ENCODE measurements at places on chromosomes 3 and 15.

GRCh38 chr3:10557250-10557649, 51.9 kb upstream of the ATP2B2 start:
- no peak for DNase-seq

DNA sequence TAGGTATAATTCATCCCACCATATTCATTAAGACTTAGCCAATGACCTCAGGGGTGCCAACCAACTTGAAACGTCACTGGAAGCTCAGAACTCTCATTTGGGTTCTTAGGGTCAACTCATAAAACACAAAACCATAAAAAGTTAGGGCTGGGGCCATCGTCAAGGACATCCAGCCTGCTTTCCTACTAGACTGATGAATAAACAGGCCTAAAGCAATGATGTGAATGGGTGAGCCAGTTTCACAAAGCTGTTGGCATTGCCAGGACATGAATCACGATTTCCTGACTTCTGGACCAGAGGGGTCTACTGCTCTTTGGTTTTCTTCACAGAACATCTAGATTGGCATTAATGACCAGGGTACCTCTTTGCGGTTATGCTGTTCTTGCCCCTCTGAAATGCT, 64.7 kb downstream of the EOMES start:
- DNase-seq = no peak

DNA sequence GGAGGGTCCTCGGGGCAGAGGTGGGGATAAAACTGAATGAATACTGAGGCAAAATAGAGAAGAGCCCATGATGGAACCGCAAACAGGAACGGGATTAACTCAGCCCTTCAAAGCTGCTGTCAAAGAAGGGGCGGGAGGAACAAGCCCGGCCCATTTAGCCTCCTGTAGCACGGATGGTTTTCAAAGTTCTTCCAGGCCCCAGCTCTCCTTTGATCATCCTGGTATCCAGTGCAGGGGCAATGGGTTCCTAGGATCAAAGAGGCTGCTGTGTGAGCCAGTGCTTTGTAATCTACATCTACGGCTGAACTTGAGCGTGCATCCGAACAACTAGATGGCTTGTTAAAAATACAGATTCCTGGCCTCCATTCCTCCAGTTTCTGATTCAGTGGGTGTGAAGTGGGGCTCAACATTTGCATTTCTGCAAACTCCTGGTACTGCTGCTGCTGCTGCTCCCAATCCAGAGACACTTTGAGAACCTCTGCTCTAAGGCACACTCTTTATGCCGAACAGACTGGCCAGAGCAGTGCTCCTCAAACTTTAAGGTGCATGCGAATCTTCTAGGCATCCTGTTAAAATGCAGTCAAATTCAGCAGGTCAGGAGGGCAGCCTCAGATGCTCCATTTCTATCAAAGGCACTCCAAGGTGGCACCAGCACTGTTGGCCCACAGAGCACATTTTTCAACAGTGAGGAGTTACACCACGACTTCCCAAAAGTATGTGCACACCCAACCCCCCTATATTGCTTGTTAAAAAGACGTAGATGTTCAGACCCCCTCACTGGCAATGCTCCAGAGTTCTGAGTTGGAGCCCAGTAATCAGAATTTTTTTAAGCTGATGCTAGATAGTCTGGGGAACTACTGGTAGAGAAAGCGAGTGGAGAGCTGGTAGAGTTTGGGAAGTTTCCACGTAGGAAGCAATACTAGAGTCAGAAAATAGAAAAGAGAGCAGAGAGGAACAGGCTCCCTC, 5.6 kb downstream of the GALNT15 start:
- no peak for DNase-seq

GRCh38 chr3:47877719-47878118, 74.8 kb downstream of the DHX30 start:
- no peak for DNase-seq

DNA sequence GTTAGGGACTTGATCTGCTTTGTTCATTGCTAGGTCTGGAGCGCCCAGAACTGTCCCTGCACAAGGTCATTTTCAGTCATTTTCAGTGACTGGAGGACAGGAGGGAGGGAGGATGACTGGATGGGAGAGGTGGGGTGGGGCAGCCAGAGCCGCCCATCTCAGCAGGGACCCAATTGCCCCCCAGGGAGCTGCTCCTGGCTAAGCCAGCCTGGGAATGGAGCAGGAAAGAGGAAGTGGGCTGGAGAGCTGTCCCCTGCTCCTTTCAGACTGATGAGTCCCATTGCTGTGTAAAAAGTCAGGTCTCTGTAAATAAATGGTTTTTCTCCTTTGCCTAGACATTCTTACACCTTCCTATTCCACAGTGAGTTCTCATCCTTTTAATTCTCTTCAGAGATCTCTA, 98.4 kb upstream of the RAD18 start:
- no peak for DNase-seq

GRCh38 chr3:150656316-150656715, 47.4 kb downstream of the ERICH6 start:
- DNase-seq = no peak

DNA sequence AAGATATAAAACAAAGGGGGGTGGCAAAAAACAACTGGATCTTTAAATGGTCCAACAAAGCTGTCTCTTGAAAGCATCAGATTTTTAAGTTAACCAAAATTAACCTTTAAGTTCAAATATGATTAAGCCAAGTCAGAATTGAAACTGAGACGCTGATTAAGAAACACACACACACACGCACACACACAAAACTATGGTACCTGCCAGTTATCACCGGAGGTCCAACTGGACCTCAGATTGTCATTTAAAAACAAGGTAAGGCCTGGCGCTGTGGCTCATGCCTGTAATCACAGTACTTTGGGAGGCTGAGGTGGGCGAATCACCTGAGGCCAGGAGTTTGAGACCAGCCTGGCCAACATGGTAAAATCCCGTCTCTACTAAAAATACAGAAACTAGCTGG, 10.4 kb downstream of the ARF4 start:
- no peak for DNase-seq

DNA sequence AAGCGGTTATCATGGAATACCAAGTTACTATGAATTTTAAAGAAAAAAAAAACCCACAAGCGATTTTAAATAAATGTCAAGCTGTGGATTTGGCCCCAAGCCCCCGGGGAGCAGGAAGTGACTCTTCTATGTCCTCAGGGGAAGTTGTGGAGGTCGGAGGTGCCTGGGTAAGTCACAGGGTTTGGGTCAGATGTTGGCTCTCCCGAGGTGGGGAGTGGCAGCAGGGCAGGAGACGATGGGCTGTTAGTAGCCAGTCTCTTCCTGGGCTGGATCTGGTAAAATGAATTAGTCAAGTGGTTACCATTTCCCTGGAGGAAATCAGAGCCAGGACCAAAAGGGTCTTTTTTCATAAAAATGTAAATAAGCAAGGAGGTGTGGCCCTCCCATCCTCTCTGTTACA, 316.7 kb downstream of the TLE3 start:
- no peak for DNase-seq

DNA sequence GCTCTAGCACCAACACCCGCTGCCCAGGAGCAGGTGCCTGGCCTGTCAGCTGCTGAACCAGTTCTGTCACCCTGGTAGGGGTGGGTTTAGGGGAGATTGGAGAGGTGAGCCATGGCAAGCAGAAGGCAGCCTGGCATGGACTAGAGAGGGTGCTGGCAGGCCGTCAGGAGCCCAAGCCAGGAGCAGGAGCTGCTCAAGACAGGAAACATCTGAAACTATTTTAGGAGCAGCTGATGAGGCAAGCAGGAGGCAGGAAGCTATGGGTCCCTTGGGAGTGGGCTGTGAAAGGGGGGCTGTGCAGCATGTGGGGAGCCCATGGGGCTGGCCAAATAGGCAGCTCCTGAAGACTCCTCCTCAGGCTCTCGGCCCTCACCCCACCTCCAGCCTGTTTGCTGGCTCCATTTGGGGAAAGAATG, 2.3 kb downstream of the INKA1 start:
- DNase-seq = no peak

DNA sequence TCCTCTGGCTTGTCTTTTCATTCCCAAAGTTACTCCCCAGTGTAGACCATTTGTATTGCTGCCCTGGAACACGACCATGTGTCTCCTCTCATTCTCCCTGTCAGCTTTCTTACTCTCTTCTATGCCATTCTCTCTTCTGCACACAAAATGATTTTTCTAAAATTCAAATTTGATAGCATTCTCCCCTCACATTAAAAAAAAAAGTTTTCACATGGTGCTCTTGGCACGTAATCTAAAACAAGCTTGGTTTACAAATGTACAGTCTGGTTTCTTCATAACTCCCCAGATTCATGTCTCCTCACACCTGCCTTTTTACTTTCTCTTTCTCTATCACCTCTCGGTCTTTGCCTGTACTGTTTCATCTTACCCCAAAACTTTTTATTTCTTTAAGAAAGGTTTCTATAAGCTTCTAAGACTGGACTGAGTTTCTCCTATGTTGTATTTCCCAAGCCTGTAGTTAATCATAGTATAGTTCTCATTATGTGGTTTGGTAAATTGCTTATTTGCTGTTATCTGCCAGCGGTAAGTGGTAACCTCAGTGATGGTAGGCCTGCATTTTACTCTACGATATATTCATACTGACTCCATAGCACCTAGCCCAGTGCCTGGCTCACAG, 31.2 kb downstream of the BCHE start:
- DNase-seq = no peak

DNA sequence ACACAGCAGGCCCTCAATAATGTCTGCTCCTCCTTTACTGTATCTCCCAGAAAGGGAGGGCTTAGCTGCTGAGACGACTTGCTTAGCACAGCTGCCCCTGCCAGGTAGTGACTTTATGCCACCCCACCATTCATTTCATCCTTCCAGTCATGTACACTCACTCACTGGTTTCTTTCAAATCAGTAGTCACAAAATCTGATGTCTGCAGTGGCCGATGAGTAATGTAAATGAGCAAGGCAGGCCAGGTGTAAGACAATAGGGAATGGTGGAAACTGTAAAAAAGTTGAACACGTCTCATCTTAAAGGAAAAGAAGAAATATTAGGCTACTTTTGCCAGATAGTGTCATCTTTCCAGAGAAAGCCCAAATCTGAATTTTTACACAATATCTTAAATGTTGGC, 207.6 kb upstream of the PRICKLE2 start:
- no peak for DNase-seq

DNA sequence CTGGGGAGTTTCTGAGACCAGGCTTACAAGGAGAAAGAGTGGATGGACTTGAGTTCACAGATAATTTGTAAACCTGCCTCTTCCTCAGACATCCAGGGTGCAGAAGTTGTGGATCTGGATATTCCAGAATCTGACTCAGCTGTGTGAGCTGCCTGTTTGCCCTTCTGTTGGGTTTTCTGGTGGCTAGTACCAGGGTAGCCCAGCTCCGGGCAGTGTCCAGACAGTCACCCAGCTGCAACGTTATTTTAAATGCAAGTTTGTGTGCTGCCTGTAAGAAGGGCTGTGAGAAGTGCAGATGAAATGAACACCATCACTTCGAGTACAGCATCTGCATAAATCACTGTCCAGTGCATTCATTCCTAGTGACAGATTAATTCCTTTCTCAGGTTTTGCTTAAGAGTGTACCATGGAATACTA, 1053.0 kb downstream of the TUSC7 start:
- DNase-seq = no peak

DNA sequence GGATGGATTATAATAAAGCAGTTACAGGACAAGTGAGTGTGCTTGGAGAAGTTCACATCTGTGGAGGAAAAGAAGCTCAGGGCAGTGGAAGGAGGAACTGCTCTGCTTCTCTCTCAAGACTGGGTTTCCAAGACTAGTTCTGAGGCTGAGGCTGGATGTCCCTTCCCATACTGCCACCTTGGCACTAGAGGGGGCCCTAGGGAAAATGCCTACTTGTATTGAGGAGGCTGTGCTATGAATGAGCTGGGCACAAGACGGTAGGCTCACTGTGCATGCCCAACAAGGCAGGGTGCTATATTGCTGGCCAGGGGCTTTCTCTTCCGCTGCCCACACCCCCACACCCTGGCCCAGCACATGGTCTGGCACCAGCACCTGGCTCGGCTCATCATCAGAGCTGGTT, 65.2 kb downstream of the SLCO2A1 start:
- no peak for DNase-seq

DNA sequence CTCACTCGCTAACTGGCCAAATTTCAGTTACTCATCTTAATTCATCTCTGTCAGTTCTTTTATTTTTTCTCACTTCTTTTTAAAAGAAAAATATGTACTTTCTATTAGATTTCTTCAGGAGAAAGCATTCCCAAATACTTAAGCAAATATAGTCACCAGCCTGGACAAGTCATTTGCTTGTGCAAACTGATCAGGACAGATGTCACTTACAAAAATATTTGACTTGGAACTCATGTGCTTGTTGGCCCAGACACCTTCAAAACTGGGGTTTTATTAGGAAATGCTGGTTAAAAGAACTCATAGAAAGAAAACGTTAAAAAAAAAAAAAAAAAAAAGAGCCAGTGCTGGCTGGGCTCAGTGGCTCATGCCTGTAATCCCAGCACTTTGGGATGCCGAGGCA, 31.3 kb upstream of the FOXP1 start:
- DNase-seq = no peak

DNA sequence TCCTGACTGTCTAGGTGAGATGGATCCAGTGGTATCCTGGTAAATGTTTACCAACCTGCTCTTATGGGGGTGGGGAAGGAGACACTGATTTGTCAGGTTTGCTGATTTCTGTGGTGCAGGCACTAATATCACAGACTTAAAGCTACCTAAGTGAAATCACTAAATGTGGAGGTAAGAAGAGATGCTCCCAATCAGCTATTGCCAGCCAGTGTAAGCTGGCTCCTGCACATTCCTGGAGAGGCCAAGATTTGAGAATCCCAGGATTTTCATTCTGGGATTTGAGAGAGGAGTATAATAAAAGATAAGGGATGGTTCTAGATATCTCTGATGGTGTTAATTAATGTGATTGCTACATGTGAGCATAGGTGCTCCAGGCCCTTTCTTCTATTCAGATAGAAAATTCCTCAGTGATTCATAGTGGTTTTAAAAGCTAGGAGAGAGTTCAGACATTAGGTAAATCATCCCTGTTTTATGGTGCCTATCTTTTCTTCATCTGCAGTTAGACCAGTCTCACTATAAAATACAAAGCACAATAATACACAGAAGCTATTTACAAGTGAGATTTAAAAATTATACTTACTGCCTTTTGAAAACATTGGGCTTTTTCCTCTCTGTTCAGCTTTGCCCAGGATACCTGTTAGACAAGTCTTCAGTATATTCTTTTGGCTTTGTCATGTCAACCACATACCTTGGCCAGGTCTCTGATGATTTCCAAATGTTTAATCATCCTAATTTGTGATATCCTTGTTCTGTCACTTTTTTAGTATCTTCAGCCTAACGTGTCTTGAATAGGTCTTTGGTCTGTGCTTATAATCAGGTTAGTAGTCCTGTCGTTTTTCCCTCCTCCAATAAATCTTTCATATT, 90.9 kb downstream of the MBNL1 start:
- DNase-seq = no peak

DNA sequence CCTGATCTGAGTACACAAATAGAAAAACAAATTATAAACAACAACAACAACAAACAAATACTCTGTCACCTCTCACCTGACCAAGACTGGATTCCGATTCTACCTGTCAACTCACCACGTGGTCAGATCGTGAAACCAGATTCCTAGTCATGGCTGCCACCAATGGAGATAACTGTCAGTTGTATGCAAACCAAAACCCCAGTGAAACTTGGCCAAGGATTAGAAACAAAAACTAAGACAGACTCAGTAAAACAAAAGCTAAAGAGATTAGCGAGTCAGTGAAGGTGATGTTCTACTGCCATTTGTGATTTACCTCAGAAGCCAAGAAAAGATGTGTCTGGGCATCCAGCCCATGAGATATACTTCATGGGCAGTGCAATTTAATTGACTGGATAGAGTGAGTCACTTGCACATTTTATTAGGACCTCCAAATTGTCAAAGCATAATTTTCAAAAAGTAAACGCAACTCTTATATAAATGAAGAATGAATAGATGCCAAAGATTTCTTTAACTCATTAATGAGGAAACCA, 31.1 kb downstream of the PHLDB2 start:
- DNase-seq = no peak

Measured in stimulated activated CD8-positive, alpha-beta memory T cell treated with anti-CD3 and anti-CD28 coated beads, Interleukin-12 subunit alpha, Interleukin-12 subunit beta, amount 100 ng/mL, for 1 hour (primary cell).